ENCODE measurements at places on chromosomes 16 and 17.

- DNase-seq: no peak
Observed at GRCh38 chr17:69402052-69402451, 12.4 kb upstream of the MAP2K6 start.

DNA sequence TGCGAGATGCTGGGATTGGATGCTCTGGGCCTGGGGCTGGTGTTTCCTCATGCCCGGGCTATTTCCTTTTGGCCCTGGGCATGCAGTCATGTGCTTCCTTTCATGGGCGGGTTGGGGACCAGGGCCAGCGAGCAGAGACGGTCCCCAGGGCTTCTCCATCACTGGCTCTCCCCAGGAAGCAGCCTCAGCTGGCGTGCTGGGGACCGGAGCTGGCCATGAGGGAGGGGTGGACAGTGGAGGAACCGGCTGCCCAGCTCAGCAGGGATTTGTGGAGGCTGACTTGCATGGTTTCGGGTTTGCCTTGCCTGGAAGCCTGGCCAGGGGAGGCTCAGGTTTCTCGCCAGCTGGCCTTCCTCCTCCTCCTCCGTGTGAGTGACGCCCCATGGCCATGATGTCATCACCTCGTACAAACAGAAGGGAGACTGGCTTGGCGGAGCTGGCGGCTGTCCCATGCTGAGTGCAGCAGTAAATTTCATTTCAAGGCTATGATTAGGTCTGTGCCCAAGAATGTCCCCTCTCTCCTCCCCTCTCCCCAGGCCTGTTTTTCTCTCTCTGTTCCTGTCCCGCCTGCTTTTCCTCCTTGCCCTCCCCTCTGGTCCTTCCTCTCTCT lies 8.9 kb upstream of the TIMP2 start:
- no peak for DNase-seq

- DNase-seq: no peak
Observed at GRCh38 chr17:34840750-34841149, 120.5 kb downstream of the CCT6B start.

GRCh38 chr16:50861970-50862411 lies 120.1 kb downstream of the CYLD start:
- no peak for DNase-seq

DNA sequence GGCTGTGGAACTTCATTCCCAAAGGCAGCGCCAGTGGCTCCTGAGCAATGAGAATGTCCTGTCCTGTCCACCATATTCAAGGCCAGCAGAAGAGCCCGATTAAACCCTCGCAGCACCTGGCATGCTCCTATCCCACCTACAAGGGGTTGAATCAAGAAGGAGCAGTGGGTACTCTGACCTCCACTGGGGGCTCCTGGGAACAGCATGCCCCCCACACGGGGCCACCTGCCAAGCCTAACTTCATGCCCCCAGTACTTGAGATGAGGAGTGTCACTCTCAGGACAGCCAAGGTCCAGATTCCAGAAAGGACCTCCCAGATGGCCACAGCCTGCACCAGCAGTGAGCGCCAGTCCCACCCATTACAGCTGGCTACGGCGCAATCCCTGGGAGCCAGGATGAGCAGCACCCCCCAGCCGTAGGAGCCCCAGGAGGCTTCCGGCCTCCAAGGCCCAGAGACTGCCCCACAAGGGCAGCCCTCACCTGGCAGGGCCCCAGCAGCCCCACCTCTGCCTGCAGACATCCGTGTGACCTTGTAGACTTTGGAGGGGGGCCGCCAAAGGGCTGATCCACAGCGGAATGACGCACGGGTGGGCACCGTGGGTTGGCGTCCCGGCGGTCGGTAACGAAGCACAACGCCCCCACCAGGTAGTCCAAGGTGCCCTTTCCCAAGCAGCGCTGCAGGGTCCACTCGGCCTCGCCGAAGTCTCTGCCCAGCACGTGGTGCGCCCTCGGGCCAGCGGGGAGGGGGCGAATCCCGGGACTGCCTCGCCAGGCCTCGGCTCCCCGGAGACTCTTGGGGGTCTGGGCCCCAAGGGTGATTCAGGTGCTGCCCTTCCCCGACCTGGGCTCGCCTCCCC lies 1.0 kb upstream of the MPDU1 start:
- no peak for DNase-seq
